ENCODE measurements at places on chromosomes 4 and X. TPM values are rescaled to one million over a fixed set of nuclear protein-coding genes. Genes with fewer than 3 reads are reported as not detected.

GRCh38 chr4:186451982-186452381 is 103.4 kb downstream of the MTNR1A start:
- H3K27ac ChIP-seq, result no peak overlapping the region
- H3K36me3 ChIP-seq, result no peaks in the 10 kb centered on the region
- DNase-seq, result no peak
- H3K27me3 ChIP-seq, result no peaks in the 10 kb centered on the region
- no peak overlapping the region for H3K4me3 ChIP-seq
- no peaks in the 10 kb centered on the region for H3K4me1 ChIP-seq

DNA sequence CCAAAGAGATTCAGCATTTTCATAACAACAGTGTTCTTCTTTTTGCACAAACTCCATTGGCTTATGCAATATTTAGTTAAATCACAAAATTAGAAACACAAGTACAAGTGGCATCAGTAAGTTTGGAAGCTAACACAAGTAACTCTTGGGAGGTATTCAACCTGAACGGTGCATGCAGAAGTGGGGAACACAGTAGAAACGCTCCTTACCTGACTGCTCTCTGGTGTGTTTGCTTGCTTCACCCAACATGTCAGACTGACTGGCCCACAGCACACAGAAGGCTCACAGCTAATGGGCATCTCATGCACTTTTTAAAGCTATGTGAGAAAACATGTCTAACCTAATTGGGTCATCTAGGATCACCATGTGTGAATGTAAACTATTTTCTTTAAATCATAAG is 133.6 kb downstream of the MAGEB17 start:
- H3K4me1 ChIP-seq, result no peaks in the 10 kb centered on the region
- no peak for DNase-seq
- H3K36me3 ChIP-seq, result no peaks in the 10 kb centered on the region

- no peaks in the 10 kb centered on the region for H3K27me3 ChIP-seq
- no peaks in the 10 kb centered on the region for H3K36me3 ChIP-seq
- no peak overlapping the region for H3K4me3 ChIP-seq
- no peak overlapping the region for H3K27ac ChIP-seq
- no peak for DNase-seq
Observed at GRCh38 chr4:13642170-13642950, 14.8 kb upstream of the BOD1L1 start.

GRCh38 chr4:113328514-113328913 is 279.1 kb downstream of the ANK2 start:
- H3K4me3 ChIP-seq, result no peak overlapping the region
- H3K27ac ChIP-seq, result no peak overlapping the region
- H3K36me3 ChIP-seq, result no peaks in the 10 kb centered on the region
- no peaks in the 10 kb centered on the region for H3K27me3 ChIP-seq
- no peaks in the 10 kb centered on the region for H3K4me1 ChIP-seq

DNA sequence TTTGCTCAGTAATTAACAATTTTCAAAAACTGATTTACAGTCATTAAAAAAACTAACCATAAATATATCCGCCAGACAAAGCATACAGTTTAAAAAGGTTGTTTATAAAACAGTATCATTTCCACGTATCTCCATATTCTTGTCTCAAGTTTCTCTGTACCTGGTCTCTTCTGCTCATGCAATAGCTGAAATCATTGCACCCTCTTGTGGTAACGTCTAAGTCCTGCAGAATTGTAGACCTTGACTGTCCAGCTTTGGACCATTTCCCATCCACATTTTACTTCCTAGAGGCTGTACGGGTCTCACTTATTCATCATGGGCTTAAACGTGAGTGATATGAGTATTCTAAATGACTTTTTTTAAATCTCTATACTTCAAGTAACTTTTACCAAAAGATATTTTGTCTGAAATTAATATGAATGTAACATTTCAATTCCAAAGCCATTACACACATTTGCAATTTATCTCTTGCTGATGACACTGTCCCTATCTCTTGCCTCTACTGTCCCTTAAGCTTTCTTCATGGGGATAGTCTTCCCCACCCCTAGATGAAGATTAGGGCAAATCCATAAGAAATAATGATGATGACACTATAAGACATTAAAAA is 118.5 kb downstream of the BTC start:
- H3K4me3 ChIP-seq, result no peak overlapping the region
- peak; percentile 61 for DNase-seq
- H3K4me1 ChIP-seq, result no peaks in the 10 kb centered on the region

DNA sequence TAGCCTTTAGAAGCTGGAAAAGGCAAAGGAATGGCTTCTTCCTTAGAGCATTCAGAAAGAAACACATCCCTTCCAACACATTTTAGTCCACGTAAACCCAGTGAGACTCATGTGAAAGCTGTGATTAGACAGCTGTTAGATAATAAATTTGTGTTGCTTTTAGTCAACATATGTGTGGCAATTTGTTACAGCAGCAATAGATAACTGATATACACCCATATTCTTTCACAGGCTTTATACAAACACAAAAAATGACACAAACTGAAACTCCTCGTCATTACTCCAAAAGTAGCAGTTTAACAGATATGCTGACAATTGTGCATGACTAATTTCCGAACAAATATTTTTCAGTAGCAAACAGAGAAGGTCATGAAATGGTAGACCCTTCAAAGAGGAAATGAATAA is 65.3 kb downstream of the ANTXR2 start:
- no peak for DNase-seq
- H3K36me3 ChIP-seq, result no peaks in the 10 kb centered on the region
- no peaks in the 10 kb centered on the region for H3K27me3 ChIP-seq

GRCh38 chr4:73705056-73705432 is 35.3 kb upstream of the CXCL8 start:
- no peaks in the 10 kb centered on the region for H3K36me3 ChIP-seq
- H3K4me1 ChIP-seq, result no peaks in the 10 kb centered on the region
- no peaks in the 10 kb centered on the region for H3K27me3 ChIP-seq
- H3K27ac ChIP-seq, result no peak overlapping the region
- no peak overlapping the region for H3K4me3 ChIP-seq

GRCh38 chr4:175927121-175927520 is 115.1 kb upstream of the GPM6A start:
- no peaks in the 10 kb centered on the region for H3K36me3 ChIP-seq
- H3K27ac ChIP-seq, result no peak overlapping the region
- H3K27me3 ChIP-seq, result no peaks in the 10 kb centered on the region
- no peaks in the 10 kb centered on the region for H3K4me1 ChIP-seq
- DNase-seq, result no peak
- H3K4me3 ChIP-seq, result no peak overlapping the region

DNA sequence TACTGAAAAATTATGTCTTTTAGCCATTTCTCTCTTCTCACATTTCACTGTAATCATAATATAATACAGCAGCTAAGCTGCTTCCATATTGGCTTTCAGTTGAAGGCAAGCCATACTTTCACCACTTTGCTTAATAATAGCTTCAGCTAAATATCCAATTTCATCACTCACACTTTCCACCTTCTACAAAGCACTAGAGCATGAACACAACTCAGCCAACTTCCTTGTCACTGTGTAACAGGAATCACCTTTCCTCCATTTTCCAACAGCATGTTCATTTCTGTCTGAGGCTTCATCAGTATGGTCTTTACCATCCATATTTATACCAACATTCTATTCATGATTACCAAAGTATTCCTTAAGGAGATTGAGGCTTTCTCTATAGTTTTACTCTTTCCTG is 219.8 kb upstream of the CTSO start:
- H3K27ac ChIP-seq, result no peak overlapping the region
- DNase-seq, result no peak
- H3K27me3 ChIP-seq, result no peaks in the 10 kb centered on the region

GRCh38 chr4:125705681-125706080 is 390.9 kb downstream of the FAT4 start:
- no peak overlapping the region for H3K4me3 ChIP-seq
- no peaks in the 10 kb centered on the region for H3K36me3 ChIP-seq
- no peaks in the 10 kb centered on the region for H3K4me1 ChIP-seq
- no peak overlapping the region for H3K27ac ChIP-seq
- no peaks in the 10 kb centered on the region for H3K27me3 ChIP-seq

DNA sequence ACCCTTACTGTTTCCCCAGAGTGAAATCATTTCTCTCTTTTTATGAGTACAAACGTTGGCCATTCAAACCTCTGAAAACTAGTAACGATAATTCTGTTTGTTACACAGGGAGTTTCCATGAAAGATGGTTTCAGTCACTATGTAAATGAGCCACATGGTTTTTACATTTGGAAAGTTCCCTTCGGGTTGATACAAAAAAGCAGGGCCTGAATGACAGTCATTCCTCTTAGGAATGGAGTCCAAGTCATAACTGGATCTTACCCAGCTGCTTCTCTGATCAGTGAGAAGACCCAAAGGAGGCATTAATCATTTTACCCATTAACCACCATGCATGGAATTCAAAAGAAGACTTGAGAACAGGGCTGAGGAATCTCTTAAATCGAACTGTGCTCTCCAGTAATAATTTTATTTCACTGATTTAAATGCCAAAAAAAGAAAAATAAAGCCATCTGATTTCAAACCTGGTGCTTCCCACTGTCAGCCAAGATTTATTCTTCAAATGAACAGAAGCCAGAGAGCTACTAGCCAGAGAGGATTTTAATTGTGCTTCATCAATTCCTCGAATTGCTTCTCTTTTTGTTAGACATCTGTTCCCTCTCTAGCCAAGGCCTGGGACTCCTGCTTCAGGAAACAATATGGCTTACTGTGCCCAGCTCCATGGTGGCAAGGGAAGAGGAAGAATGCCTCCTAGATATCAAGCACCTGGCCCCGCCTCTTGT is 3.2 kb downstream of the SOWAHB start:
- H3K4me3 ChIP-seq, result no peak overlapping the region
- peaks cover 34% of the 10 kb centered on the region for H3K4me1 ChIP-seq
- no peak overlapping the region for H3K27ac ChIP-seq
- no peak for DNase-seq
- H3K36me3 ChIP-seq, result no peaks in the 10 kb centered on the region
- H3K27me3 ChIP-seq, result peaks cover 29% of the 10 kb centered on the region

GRCh38 chrX:2464677-2465166 is 36.1 kb downstream of the DHRSX start:
- H3K27ac ChIP-seq, result no peak overlapping the region
- H3K36me3 ChIP-seq, result no peaks in the 10 kb centered on the region
- no peak overlapping the region for H3K4me3 ChIP-seq
- no peak for DNase-seq
- H3K4me1 ChIP-seq, result peaks cover 27% of the 10 kb centered on the region

- H3K27me3 ChIP-seq, result no peaks in the 10 kb centered on the region
- H3K36me3 ChIP-seq, result no peaks in the 10 kb centered on the region
- no peak overlapping the region for H3K27ac ChIP-seq
- peak overlapping the region; percentile 62 for H3K4me3 ChIP-seq
- no peak for DNase-seq
Observed at GRCh38 chrX:37847733-37848197, 394 bp upstream of the DYNLT3 start.

DNA sequence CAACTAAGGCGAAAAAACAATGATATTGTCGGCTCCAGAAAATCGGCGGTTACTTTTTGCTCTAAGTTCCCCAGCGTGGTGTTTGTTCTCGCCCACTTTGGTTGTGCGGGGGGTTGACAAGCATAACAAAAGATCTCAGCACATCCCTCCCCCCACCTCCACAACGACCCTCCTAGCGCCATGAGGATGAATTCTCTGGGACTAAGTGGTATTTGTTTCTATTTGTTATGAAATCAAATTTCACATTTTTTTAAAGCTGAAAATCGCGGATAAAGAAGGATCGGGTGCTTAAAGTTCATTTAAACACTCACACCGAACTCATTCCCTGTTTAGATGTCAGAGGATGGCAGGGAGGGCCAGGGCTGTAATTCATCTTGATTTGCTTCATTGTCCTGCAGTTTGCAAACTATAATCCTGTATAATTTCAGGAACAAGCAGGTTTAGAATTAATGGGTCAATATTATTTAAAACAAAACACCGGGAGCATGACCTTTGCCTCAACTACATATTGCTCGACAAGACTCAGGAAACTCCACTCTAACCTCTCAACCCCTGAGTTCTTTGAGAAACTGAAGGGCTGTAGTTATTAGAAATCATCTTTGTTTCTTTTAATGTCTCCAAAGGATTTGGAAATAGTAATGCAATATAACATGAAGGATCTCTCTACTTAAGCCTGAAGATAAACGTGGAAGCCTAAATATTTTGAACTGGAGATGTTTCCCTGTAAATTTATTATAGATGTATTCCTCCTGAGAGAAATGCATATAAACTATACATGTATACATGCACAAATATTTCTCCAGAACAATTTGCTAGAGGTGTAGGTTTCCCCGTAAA is 6.4 kb downstream of the PITX2 start:
- no peak overlapping the region for H3K27ac ChIP-seq
- DNase-seq, result no peak
- no peaks in the 10 kb centered on the region for H3K36me3 ChIP-seq
- H3K4me1 ChIP-seq, result 0 out of 2 replicates have a peak, but pooled peaks cover 12% of the 10 kb centered on the region

DNA sequence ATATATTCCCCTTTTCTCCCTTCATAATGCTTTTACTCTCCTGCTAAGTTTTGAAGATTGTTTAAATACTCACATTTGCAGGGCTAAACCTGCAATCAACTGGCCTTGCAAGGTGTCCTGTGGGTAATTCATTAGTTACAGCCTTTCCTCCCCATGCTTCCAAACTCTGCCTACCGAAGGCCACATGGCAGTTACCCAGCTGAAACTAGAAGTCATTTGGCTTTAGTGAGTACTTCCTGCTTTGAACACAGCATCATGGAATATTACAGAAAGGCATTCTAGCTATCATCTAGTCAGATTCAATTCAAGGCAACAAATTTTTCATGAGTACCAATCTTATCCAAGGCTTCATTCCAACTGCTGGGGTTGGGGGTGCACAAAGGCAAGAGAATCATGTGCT is 55.6 kb downstream of the SRPX start:
- no peak for DNase-seq
- no peaks in the 10 kb centered on the region for H3K4me1 ChIP-seq
- no peak overlapping the region for H3K4me3 ChIP-seq

DNA sequence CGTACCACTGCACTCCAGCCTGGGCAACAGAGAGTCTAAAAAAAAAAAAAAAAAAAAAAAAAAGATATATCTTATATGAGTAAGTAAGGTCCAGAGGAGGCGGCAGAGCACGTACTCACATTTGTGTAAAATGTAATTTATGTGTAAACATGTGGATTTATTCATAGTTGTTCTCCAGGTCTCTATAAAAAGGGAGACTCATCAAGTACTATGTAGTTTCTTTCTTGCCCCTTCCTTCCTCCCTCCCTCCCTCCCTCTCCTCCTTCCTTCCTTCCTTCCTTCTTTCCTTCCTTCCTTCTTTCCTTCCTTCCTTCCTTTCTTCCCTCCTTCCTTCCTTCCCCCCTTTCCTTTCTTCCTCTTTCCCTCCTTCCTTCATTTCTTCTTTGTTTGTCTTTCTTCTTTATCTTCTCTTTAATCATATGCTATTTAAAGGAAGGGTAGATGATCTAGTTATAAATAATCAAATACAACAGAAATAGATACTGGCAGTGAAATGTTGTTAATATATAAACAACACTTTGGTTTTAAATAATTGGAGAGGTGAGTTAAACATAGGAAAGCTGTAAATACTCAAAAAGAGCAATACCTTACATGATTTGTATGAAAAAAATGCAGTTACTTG is 344.8 kb downstream of the ANK2 start:
- peaks cover 38% of the 10 kb centered on the region for H3K4me1 ChIP-seq
- H3K4me3 ChIP-seq, result no peak overlapping the region
- H3K27ac ChIP-seq, result no peak overlapping the region
- DNase-seq, result no peak
- no peaks in the 10 kb centered on the region for H3K36me3 ChIP-seq

GRCh38 chr4:98558471-98559169 is 99.8 kb downstream of the TSPAN5 start:
- no peak overlapping the region for H3K4me3 ChIP-seq
- no peaks in the 10 kb centered on the region for H3K27me3 ChIP-seq
- no peak for DNase-seq
- H3K4me1 ChIP-seq, result no peaks in the 10 kb centered on the region
- H3K27ac ChIP-seq, result no peak overlapping the region

Gene EMCN
- not detected for total RNA-seq

Gene RBM41
- 21.0 TPM for total RNA-seq

Gene SEL1L3
- total RNA-seq, result 1.1 TPM

Gene ADD1
- total RNA-seq, result 122 TPM

Gene TREX2
- 0.18 TPM for total RNA-seq

Gene SOWAHB
- 0.27 TPM for total RNA-seq

All from HepG2 (cell line).